ENCODE measurements at places on chromosomes 5 and 9.

DNA sequence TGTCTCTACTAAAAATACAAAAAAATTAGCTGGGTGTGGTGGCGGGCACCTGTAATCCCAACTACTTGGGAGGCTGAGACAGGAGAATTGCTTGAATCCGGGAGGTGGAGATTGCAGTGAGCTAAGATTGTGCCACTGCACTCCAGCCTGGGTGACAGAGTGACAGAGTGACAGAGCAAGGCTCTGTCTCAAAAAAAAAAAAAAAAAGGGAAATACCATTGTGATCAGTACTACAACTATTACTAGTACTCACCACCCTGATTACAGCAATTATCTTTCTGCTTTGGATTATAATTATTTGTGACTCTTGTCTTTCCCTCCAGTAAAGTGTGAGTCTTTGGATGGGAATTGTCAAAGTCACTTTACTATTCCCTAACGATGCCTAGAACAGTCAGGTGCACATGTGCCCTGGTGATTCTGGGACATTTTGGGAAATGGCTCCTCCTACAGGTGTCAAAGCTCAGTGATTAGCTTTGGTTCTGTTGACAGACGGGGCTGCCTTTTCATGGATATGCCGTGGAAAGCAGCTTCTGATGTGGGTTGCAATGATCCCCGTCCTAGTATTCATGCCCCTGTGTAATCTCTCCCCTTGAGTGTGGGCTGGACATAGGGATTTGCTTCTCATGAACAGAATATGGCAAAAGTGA is 31.8 kb upstream of the FRRS1L start:
- peak; percentile 57 for DNase-seq

- no peak for DNase-seq
Observed at GRCh38 chr5:18152671-18153070, 518.4 kb downstream of the TAF11L14 start.

GRCh38 chr5:63025679-63026078 is 447.1 kb downstream of the LRRC70 start:
- no peak for DNase-seq

- DNase-seq, result no peak
Observed at GRCh38 chr9:112361601-112362000, 18.3 kb upstream of the HSDL2 start.

DNA sequence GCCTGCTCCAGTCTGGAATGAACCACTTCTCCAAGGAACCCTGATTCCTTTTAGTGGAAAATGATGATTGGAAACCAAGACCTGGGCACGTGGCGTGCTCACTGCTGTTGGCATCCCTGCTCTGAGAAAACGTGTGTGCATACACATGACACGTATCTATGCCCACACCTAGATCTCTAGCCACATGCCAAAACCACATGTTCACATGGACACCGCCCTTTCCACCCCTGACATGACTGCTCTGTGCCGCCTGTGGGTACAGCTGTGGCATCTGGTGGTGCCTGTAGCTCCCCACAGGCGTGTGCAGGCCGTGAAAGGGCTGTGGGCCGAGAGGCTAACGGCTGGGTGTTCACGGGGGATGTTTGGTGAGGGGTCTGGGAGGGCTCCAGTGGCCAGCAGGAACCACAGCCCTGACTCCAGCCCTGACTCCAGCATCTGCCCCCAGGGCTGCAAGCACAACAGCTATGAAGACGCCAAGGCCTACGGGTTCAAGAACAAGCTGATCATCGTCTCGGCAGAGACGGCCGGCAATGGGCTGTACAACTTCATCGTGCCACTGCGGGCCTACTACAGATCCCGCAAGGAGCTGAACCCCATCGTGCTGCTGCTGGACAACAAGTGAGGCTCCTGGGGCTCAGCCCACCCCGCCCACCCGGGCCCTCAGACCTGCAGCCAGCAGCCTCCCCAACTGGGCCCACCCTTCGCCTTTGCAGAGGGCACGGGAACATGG is 75.1 kb downstream of the KCNT1 start:
- no peak for DNase-seq

Data from trophoblast cell (in vitro differentiated cells and primary cell).